ENCODE measurements at places on chromosomes 13 and 19. TPM values are rescaled to one million over a fixed set of nuclear protein-coding genes. Genes with fewer than 3 reads are reported as not detected.

KLHL1 gene
- not detected for total RNA-seq

KCNC3 gene
- 0.83 TPM for total RNA-seq

- no peak for DNase-seq
These were observed 8.4 kb upstream of the HTR2A start for GRCh38 chr13:46905249-46905648.

DNA sequence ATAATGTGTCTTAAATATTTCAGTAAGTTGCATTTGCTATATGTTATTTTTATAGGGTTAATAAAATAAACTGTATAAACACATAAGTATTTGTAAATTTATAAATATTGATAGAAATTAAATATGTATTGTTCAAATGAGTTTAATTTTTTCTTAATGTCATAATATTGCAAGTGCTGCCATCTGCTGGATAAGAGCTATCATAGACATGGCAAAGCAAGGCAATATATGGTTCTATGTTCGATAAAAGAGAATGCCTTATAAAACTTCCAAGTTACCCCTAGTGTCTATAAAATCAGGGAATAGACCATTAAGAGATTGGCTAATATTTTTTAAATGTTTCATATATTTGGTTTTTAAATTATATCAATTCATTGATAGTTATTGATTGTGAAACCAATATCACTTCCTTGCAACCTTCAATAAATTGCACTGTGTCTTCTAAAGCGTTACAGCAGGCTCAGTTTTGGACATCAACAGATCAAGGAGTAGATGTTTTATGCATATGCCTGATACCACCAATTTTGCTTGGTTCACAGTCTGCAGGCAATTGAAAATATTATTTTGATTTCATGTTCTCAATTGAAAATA, 29.0 kb upstream of the SLITRK6 start:
- no peak for DNase-seq

- no peak for DNase-seq
These were observed 822 bp upstream of the ZNF274 start for GRCh38 chr19:58181902-58182576.

- no peak for DNase-seq
These were observed 13.8 kb downstream of the FGF21 start for GRCh38 chr19:48768994-48769713.

GRCh38 chr19:34222386-34222785, 32.0 kb upstream of the GARRE1 start:
- DNase-seq: no peak

- DNase-seq: no peak
These were observed 9.2 kb upstream of the ZNF761 start for GRCh38 chr19:53422551-53422950.

- DNase-seq: peak; percentile 88
These were observed 26.5 kb downstream of the MPND start for GRCh38 chr19:4369888-4370260.

GRCh38 chr13:100511466-100511865, 77.1 kb downstream of the GGACT start:
- DNase-seq: no peak

DNA sequence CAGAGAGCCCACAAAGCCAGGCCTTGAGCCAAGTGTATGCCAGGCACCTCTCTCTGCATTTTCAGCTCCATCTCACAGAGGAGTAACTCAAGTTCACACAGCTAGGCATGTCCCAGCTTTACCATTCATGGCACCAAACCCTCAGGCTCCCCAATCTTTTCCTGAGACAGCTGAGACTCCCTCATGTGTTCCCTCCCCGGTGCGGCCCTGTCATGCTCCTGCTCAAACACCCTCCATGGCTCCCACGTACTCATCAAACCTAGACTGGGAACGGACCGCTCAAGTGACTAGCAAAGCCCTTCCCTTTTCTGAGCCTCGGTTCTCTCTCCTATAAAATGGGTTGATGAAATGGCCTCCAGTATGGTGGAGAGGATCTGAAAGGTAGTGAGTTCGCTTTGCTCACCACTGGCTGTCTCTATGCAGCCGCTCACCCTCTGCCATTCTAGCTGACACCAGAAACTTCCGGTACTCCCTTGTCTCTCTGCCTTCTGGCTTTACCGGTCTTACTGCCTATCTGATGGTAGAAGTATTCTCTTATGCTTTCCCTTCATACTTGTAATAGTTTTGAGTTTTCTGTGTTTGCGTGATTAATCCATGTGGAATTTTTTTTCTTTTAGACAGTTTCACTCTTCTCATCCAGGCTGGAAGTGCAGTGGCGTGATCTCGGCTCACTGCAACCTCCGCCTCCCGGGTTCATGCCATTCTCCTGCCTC, 7.8 kb upstream of the SLC44A2 start:
- DNase-seq: no peak

DNA sequence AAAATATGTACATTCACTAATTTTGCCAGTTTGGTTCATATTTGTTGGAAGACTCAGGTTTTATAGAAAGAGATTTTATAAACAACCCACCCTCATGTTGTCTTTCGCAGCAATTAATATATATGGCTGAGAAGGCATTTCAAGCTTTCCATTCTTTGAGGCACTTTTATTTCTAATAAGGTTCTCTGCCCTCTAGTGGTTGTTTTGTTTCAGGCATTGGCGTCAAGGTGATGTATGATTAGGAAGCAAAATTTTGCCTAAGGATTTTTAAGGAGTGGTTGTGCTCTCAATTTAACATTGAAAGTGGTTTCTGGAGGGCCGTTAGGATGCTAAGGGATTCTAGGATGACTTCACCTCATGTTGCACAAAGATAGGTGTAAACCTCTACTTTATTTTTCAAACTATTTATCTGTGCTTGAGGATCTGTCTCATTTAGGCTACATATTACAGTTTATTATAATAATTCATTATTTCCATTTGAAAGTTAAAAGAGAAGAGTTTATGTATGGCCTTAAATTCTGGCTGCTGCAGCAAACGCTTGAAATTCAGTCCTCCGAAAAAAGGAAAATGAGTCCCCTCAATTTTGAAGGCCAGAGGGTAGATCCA, 35.9 kb downstream of the OXGR1 start:
- DNase-seq: no peak

- DNase-seq: no peak
These were observed 328.6 kb downstream of the SLITRK5 start for GRCh38 chr13:87999788-88000187.

DNA sequence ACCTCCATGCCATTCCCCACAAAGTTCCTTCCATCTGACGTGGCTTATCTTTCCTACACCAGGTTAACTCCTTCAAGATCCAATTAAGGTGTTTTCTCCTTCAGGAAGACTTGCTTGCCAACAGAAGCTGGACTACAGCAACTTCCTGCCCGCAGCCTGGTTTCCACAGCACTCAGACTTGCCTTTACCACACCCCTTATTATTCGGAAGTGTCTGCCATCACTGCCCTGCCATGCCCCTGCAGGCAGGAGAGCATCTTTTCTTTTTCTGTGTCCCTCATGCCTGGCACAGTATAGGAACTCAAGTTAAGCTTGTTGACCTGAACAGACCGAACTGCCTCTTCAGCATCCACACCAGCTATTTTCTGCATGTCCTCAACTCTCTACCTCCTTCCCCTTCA, 168.0 kb downstream of the FOXO1 start:
- no peak for DNase-seq

DNA sequence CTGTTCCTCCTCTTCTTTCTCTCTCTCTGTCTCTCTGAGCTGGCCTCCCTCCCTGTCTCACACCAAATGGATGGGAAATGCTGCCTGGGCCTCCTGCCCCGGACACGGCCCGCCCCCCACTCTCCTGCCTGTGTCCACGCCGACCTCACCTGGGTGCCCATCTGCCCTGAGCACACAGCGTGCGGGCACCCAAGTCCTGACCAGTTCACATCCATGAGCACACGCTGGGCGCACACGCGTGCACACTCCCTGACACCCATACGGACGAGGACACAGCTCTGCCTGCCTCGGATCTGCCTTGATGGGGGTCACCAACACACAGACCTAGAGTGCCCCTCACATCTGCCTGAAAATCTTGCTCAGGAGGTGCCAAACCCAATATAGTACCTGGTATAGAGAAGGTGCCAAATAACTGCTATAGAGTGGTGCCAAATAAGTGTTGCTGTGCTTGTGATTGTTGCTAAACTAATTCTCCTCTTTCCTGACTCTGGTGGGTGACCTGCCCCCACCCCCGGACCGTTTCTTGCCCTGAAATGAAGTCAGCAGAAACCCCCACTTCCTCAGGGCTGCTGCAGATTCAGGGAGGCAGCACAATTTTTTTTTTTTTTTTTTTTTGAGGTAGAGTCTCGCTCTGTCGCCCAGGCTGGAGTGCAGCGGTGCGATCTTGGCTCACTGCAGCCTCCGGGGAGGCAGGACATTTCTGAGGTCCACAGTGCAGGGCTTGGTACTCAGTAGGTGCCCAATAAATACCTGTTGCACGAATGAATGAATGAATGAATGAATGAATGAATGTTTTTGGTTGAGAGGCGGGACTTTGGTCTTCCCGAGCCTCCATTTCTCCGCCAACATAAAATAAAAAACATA, 4.6 kb downstream of the NFIC start:
- DNase-seq: no peak

DNA sequence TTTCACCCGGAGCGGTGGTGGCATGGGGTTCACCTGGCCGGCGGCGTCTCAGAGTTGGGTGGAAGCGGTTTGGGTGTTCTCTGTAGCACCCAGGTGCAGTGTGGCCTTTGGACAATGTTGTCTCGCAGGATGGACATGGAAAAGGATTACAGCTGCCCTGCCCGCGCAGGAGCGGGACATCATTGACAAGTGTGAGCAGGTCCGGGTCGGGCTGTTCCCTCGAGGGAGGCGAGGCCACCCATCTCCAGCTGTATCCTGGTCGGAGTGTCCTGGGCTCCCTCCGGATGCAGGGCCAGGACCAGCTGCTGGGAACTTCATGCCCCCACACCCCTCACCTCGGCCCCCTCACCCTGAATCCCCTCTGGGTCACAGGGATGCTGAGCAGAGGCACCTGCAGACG, 7.8 kb upstream of the ZNF14 start:
- DNase-seq: no peak

Data from posterior vena cava (tissue), 2 donors.